SK-N-SH treated with all-trans-retinoic acid at 6 μM for 48 hours (cell line): ENCODE measurements at places on chromosomes 4 and X.

GRCh38 chr4:140333523-140333922 lies 39.9 kb upstream of the SCOC start:
- no peak for ATAC-seq

GRCh38 chr4:161650812-161651211 lies 513.0 kb downstream of the FSTL5 start:
- ATAC-seq, result no peak

DNA sequence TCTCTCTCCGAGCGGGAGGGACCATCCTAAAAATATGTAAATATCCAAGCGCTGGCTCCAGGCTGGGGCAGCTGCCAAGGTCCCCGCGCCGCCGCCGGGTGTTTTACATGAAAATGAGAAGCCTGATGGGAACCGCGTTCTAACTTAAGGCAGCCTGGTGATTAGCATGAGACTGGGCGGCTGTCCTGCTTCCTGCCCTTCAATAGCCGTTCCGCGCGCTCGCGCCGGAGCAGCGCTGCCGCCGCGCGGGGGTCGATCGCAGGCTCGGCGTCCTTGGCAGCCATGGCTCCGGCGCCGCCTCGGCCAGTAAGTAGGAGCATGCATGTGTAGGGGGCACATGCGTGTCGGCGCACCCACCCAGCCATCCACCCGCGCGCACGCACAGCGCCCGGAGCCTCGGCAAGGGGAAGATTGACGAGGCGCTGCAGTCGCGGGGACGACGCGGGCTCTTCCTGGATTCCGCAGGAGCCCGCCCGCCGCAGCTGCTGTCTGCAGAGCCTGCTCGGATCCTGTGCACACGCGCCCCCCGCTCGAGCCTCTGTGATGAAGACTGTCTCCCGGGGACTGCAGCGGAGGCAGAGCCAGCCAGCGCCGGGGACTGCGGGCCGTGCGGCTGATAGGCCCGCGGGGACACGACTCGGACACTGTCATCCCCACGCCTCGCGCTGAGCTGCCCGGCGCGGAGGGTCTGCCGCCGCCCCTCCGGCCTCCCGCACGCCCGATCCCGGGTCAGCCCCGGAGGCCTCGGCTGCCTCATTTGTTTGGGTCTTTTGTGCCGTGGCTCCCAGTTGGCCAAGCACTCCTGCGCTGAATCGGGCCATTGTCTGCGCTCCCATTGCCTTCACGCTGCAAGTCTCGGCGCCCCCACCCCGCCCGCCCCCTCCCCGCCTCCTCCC lies 734 bp downstream of the STOX2 start:
- peak; percentile 73 for ATAC-seq

DNA sequence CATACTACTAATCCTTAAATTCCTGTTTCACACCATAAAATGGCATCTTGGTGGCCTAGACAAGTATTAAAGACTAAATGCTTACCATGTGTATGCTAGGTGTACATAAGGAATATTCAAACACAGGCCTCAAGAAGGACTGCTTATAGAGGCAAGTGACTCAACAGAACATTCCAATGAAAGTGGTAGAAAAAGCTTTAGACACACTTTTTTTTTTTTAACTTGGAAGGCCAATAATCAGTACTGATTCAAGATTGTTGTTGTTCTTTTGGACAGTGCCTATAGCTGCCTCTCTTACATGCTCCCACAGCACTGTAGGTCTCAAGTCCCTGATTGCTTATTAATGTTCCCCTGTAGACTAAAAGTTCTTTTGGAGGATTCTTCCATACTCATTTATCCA lies 77.6 kb downstream of the FBXL5 start:
- ATAC-seq, result no peak

DNA sequence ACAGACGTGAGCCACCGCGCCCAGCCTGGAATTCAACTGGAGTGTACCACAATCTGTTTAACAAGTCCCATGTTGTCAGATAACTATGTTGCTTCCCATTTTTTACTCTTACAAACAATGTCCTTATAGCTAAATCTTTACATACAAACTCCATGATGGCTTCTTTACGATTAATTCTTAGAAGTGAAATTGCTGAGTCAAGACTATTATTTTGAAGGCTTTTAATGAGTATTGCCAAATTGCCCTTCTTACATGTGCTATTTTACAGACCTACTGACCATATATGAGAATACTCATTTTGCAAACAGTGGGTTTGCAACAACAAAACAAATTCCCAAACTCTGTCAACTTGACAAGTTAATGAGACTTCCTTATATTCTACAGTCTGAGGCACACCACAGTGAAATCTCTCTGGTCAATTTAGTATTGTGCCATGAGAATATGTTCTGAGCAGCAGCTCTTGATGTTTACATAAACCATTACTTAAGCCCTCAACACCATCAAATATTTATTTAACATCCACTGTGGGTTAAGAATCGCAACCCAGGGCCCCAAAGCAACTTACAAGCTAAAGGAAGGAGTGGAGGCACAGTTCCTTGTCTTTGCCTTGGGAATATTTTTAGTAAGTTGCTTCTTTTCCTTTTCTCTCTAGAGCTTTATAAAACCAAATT lies 128.5 kb downstream of the SPRY1 start:
- no peak for ATAC-seq

GRCh38 chr4:145583191-145584055 lies 35.8 kb upstream of the MMAA start:
- ATAC-seq, result no peak

GRCh38 chr4:95214408-95214807 lies 334.4 kb downstream of the UNC5C start:
- ATAC-seq, result no peak

DNA sequence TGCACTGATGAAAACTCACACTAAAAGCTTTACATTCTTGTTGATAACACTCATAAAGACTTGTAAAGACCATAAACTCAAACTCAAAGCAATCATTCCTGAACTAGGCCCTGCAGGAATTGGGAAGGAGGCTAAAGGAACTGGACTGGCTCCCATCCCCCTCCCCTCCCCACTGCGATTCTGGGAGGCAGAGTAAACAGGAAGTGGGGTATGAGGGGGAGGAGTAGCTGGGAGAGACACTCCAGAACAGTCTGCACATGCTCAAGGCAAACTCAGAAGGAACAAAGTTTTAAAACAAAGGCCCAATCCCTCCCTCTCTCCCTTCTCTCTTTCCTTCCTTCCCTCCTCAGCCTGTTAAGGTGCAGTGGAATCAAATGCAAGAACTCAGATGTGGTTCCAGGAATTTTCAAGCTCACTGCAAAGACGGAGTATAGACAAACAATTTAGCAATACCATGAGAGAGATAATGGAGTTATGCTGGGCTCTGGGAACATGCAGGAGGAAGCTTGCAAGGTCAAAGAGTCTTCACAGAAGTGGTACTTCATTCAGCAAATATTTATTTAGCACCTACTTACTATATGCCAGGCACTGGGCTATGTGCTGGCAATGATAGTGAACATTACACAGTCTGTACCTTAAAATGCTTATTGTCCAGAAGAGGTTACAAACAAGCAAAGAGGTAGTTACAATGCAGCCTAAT lies 15.9 kb downstream of the MID1IP1 start:
- no peak for ATAC-seq

DNA sequence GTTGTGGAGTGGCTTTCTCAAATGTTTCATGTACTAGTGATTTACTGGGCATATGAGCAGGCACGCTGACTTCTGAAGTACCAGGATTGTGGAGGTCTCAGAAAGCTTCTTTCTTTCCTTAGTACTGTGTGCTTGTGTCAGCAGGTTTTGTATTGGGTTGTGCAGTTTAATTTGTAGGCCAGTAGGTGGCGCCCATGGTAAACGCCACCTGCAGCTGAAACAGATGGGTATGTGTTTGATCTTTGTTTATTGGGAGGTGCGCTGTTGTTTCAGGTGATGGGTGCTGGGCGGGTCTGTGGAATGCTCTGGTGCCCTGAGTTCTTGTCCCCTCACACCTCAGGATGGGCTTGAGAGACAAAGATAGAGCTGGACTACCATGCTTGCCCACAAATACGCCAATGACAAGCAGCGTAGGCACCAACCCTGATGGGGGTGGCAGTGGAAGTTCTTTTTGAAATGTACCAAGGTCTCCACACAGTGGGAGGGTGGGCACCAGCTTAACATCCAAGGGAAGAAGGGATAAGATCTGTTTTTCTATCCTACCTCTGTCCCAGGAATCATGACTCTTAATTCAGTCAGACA lies 141.5 kb downstream of the RPS6KA6 start:
- ATAC-seq, result peak; percentile 92
